ENCODE measurements at places on chromosomes 4 and X. TPM values are rescaled to one million over a fixed set of nuclear protein-coding genes. Genes with fewer than 3 reads are reported as not detected.

TRPC3 gene
- total RNA-seq: 0.09 TPM

- H3K27me3 ChIP-seq: peaks cover 84% of the 10 kb centered on the region
- H3K36me3 ChIP-seq: no peaks in the 10 kb centered on the region
- H3K4me3 ChIP-seq: no peak overlapping the region
- no peaks in the 10 kb centered on the region for H3K4me1 ChIP-seq
- H3K27ac ChIP-seq: no peak overlapping the region
- DNase-seq: no peak
These were observed 25.1 kb downstream of the MSX1 start for GRCh38 chr4:4884611-4885010.

GRCh38 chr4:37516057-37516775 is 170.0 kb downstream of the RELL1 start:
- no peak overlapping the region for H3K4me3 ChIP-seq
- H3K4me1 ChIP-seq: no peaks in the 10 kb centered on the region
- DNase-seq: no peak
- H3K27me3 ChIP-seq: no peaks in the 10 kb centered on the region

COX18 gene
- total RNA-seq: 14.1 TPM

DNA sequence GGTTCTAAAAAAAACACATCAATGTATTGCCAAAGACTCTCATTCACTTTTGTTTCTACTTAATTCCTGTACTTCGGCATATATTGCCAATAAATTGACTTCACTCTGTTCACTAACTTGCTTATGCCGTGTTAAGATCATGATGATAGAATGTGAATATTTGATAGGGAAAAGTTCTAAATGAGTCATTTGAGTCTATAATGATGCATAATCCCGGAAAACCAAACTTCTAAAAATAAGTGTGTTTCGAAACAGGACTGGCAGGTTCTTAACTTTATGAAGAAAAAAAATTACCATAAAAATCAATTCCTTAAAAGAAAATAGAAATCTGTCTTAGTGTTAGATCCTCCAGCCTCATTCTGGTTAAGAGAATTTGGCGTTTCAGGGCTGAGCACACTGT is 387.5 kb upstream of the FTHL17 start:
- no peaks in the 10 kb centered on the region for H3K36me3 ChIP-seq
- H3K4me1 ChIP-seq: no peaks in the 10 kb centered on the region
- no peaks in the 10 kb centered on the region for H3K27me3 ChIP-seq
- no peak overlapping the region for H3K27ac ChIP-seq
- no peak overlapping the region for H3K4me3 ChIP-seq
- no peak for DNase-seq

AREG gene
- total RNA-seq: 16.6 TPM

DNA sequence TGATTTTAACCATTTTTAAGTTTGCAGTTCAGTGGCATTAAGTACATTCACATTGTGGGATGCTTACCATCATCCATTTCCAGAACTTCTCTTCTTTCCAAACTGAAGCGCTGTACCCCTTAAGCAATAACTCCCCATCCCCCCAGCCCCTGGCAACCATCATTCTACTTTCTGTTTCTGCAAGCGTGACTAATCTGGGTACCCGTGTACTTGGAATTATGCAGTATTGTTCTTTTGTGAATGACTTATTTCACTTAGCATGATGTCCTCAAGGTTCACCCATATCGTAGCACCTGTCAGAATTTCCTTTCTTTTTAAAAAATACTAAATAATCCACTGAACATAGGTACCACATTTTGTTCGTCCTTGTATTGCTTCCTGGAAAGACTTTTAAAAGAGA is 32.9 kb downstream of the USP9X start:
- DNase-seq: no peak
- H3K4me3 ChIP-seq: no peak overlapping the region
- no peak overlapping the region for H3K27ac ChIP-seq
- no peaks in the 10 kb centered on the region for H3K27me3 ChIP-seq
- H3K4me1 ChIP-seq: no peaks in the 10 kb centered on the region
- no peaks in the 10 kb centered on the region for H3K36me3 ChIP-seq

PPP2R2C gene
- total RNA-seq: 32.0 TPM

BRS3 gene
- total RNA-seq: not detected

PCDH18 gene
- total RNA-seq: 2.1 TPM

GRCh38 chrX:34578237-34578636 is 78.8 kb downstream of the TMEM47 start:
- no peak for DNase-seq
- H3K4me3 ChIP-seq: no peak overlapping the region
- H3K27ac ChIP-seq: no peak overlapping the region

SOD3 gene
- 5.0 TPM for total RNA-seq

Measured in esophagus squamous epithelium (tissue), 5 donors.